Activated CD4-positive, alpha-beta T cell treated with anti-CD3 and anti-CD28 coated beads, Interleukin-2, amount 10 ng/mL, durations not matched to agents 24 days and 14 days (primary cell): ENCODE measurements at places on chromosomes 5 and 9. TPM values are rescaled to one million over a fixed set of nuclear protein-coding genes. Genes with fewer than 3 reads are reported as not detected.

- no peaks in the 10 kb centered on the region for H3K27me3 ChIP-seq
- H3K4me3 ChIP-seq: no peak overlapping the region
- H3K36me3 ChIP-seq: peaks cover 13% of the 10 kb centered on the region
- H3K4me1 ChIP-seq: peaks cover 11% of the 10 kb centered on the region
Observed at GRCh38 chr9:5425006-5425628, 12.6 kb downstream of the PLGRKT start.

DNA sequence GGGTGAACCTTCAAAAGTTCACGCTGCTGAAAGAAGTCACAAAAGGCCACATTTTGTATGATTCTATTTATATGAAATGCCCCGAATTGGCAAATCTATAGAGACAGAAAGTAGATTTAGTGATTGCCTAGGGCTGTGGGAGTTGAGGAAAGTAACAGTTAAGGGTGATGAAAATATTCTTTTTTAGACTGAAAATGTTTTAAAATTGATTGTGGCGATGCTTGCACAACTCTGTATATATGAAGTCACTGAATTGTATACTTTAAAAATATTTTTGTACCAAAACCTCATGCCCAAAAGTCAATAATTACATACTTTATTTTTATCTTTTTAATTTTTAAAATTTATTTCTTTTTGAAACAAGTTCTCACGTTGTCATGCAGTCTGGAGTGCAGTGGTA, 30.3 kb downstream of the HSPA4 start:
- peak overlapping the region; percentile 84 for H3K27ac ChIP-seq
- no peak overlapping the region for H3K4me3 ChIP-seq
- peaks cover 33% of the 10 kb centered on the region for H3K4me1 ChIP-seq
- no peaks in the 10 kb centered on the region for H3K27me3 ChIP-seq
- no peak for DNase-seq

- peaks cover 53% of the 10 kb centered on the region for H3K36me3 ChIP-seq
- H3K4me1 ChIP-seq: peaks cover 11% of the 10 kb centered on the region
- H3K27me3 ChIP-seq: no peaks in the 10 kb centered on the region
- no peak for DNase-seq
Observed at GRCh38 chr9:36603006-36603405, 30.3 kb downstream of the MELK start.

DNA sequence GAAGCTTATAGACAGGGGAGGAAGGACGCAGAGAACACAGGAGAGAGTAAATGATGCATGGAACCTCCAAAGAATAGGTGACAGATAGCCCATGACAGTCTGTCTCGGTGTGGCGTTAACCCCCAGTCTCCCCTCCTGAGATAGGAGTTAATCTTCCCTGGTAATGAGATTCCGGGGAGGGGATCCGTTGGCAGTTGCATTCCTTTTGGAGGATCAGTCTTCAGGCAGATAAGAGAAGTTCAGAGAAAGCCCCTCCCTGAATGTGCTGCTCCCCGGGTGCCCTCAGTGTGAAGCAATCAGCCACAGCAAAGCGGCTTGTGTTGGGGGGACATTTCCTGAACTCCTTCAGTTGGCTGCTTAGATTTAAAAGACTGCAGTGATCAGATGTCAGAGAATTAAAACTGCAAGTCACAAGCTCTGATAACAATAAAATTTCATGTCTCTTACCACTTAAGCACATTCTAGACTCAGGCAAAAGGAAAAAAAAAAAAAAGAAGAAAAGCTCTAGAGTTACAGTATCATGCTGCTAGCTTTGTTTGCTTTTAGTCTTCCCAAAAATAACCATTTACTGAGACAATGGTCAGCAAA, 121.1 kb downstream of the EGFLAM start:
- peaks cover 3% of the 10 kb centered on the region for H3K4me1 ChIP-seq
- H3K27ac ChIP-seq: no peak overlapping the region
- DNase-seq: no peak
- no peaks in the 10 kb centered on the region for H3K36me3 ChIP-seq
- H3K4me3 ChIP-seq: no peak overlapping the region

- no peak for DNase-seq
- H3K4me3 ChIP-seq: no peak overlapping the region
- H3K4me1 ChIP-seq: no peaks in the 10 kb centered on the region
- no peaks in the 10 kb centered on the region for H3K36me3 ChIP-seq
- no peak overlapping the region for H3K27ac ChIP-seq
Observed at GRCh38 chr5:127849891-127850290, 146.7 kb downstream of the CCDC192 start.

GRCh38 chr5:124157320-124157719, 589.1 kb downstream of the ZNF608 start:
- no peaks in the 10 kb centered on the region for H3K27me3 ChIP-seq
- H3K4me3 ChIP-seq: peak overlapping the region; percentile 12
- H3K36me3 ChIP-seq: no peaks in the 10 kb centered on the region
- H3K27ac ChIP-seq: no peak overlapping the region

The BARHL1 gene
- not detected in 2 replicates for total RNA-seq

GRCh38 chr5:99122976-99123375, 194.2 kb upstream of the CHD1 start:
- H3K4me3 ChIP-seq: no peak overlapping the region
- no peaks in the 10 kb centered on the region for H3K36me3 ChIP-seq
- no peaks in the 10 kb centered on the region for H3K4me1 ChIP-seq
- no peak for DNase-seq

- H3K27ac ChIP-seq: peak overlapping the region; percentile 46
- no peaks in the 10 kb centered on the region for H3K36me3 ChIP-seq
- H3K4me1 ChIP-seq: peaks cover 19% of the 10 kb centered on the region
- peak; percentile 92 for DNase-seq
- no peak overlapping the region for H3K4me3 ChIP-seq
- H3K27me3 ChIP-seq: peaks cover 1% of the 10 kb centered on the region
Observed at GRCh38 chr5:52948418-52949076, 40.6 kb upstream of the ITGA2 start.

DNA sequence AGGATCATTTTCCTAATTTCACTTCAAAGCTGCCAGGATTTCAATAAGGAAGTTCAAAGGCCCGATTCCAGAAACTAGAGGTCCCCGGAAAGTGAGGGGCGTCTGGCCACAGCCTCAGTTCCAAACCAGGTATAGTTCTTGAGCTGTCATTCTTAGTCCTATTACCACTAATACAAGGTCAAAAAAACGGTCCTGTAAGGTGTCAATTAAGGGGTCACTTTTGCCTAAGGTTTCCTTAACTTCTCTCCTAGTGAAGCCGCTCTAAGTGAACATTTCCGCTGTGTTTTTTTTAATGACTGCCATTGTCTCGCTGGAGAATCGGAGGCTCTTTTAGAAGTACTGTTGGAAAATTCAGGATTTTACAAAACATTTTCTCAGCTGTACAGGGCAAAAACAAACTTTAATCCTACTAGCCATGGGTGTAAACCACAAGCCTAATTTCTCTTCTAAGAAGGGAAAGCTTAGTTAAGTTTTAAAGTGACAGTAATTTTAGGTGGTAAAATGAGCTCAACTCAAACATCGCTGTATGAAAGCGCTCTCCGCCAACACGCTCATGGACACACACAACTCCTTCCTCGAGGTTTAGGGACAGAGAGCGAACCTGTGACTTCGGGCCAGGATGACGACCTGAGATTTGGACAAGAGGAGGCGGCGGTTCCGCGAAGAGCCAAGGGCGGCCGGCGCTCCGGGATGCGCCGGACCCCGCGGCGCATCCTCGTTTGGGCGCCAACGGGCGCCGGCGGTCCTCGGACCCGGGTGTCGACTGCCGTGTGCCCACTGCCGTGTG, 76.7 kb upstream of the IFNE start:
- peaks cover 17% of the 10 kb centered on the region for H3K4me1 ChIP-seq
- no peaks in the 10 kb centered on the region for H3K36me3 ChIP-seq
- H3K27me3 ChIP-seq: peaks cover 53% of the 10 kb centered on the region

DNA sequence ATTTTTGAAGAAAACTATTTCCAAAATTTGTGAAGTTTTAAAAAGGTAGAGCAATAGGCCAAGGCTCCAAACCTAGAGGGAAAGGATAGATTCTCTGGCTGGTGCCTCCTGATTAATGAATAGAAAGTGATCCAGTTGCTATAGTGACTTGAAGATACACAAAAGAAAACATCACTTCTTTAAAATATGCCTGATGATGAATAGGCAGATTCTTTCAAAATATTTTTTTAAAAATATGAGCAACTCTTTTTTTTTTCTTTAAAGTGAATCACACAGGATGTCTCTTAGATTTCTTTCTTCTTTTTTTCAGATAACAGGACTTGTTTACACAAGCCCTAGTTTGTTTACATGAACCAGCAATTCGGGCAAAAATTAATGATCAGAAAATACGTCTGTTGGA, 124.4 kb downstream of the RFK start:
- H3K27me3 ChIP-seq: peaks cover 2% of the 10 kb centered on the region
- H3K36me3 ChIP-seq: no peaks in the 10 kb centered on the region
- no peak for DNase-seq
- no peak overlapping the region for H3K4me3 ChIP-seq
- H3K4me1 ChIP-seq: no peaks in the 10 kb centered on the region
- no peak overlapping the region for H3K27ac ChIP-seq

The CNTNAP3B gene
- not detected in 2 replicates for total RNA-seq

The SLC6A19 gene
- not detected in 2 replicates for total RNA-seq

DNA sequence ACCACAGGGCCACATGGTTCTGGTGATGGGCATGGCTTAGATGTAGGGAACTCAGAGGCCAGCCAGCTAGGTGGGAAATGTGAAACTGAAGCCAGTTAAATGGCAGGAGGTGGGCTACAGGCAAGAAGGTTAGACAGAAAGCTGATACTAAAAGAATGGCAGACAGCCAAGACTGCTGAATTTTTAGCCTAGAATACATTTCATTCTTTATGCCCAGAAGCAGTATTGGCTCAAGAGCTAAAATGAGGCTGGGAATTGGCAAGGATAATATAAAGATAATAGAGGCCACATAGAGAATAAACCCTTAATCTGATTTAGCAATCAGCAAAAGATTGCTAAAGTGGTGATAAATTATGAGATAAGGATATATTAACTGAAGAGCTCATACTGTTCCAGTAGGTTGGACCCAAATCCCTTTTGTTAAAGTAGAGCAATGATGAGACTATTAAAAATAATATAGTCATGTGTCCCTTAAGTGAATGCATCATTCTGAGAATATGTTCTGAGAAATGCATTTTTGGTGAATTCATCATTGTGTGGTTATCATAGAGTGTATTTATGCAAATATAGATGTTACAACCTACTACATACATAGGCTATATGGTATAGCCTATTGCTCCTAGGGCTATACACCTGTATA, 234.3 kb downstream of the CHSY3 start:
- no peaks in the 10 kb centered on the region for H3K36me3 ChIP-seq
- no peak overlapping the region for H3K27ac ChIP-seq

DNA sequence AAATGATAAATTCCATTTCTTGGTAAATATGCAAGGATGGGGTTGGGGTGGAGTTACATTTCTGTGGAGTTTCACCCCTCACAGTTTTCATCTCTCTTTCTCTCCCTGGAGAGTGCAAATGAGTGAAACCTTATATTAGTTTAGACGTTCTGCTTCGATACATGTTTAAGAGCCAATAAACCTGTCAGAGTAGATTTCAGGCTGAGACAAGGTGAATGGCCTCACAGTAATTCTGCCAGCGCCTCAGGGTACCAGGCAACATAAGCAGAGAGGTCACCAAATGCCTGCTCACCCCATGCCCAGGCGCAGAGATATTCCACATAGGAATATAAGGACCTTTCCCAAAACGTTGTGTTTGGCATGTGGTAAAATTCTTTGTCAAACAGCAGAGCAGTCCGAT, 154.9 kb upstream of the VLDLR start:
- peaks cover 2% of the 10 kb centered on the region for H3K4me1 ChIP-seq
- no peak overlapping the region for H3K4me3 ChIP-seq
- no peak overlapping the region for H3K27ac ChIP-seq
- DNase-seq: no peak
- H3K36me3 ChIP-seq: no peaks in the 10 kb centered on the region
- H3K27me3 ChIP-seq: peaks cover 2% of the 10 kb centered on the region

The SCGB3A1 gene
- not detected in 2 replicates for total RNA-seq

- no peak overlapping the region for H3K4me3 ChIP-seq
- no peak for DNase-seq
- H3K27me3 ChIP-seq: peaks cover 6% of the 10 kb centered on the region
- no peaks in the 10 kb centered on the region for H3K36me3 ChIP-seq
Observed at GRCh38 chr9:79559495-79560181, 12.1 kb upstream of the TLE4 start.

DNA sequence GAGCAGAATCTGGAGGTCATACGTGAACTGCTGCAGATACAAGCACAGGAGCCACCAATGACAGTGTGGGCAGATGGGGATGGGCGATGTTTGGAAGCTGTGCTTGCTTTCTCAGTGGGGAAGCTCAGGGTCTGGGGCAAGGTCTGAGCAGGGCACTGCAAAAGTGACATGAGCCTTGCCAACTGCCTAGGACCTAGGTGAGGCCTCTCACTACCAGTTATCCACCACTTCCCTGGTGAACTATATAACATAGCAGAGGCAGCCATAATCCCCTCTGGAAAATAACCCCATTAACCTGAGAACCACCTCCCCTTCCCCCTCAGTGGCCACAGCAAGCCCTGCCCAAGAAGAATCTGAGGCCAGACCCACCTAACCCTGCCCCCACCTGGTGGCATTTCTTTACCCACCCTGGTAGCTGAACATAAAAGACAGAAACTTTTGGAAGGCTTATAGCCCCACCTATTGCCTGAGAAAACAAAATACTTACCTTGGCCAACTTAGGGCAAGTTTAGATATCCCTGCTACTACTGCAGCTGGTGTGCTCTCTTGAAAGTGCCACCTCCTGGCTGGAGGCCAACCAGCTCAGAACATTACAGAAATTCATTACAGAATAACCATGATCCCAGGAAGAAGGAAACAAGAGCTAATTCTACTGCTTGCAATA, 18.8 kb upstream of the SPEF2 start:
- H3K27ac ChIP-seq: no peak overlapping the region
- peaks cover 6% of the 10 kb centered on the region for H3K4me1 ChIP-seq
- peaks cover 9% of the 10 kb centered on the region for H3K27me3 ChIP-seq
- DNase-seq: no peak
- H3K4me3 ChIP-seq: no peak overlapping the region

DNA sequence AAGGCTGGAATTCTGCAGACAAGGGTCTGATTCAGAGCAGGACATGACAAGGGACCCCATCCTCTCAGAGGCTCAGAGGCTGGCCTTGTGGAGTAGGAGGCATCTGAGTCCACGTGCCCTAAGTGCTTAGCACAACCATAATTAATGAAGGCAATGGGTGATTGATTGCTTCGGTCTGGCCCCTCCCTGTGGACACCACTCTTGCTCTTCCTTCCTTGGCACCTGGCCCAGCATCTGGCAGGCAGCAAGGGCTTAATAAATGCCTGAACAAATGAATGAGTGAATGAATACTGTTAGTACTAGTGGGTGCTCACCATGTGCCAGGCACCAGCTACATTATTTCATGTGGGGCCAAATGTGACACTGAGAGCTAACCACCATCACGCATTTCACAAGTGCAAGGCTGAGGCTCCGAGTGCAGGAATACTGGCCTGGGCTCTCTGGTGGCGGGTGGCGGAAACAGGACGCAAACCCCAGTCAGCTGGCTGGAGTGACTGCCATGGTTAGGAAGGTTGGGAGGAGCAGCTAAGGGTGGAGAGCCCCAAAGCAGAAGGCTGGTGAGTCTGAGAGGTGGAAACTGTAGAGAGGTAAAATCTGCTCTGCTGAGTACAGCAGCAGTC, 53.6 kb downstream of the ASS1 start:
- H3K4me3 ChIP-seq: no peak overlapping the region
- H3K4me1 ChIP-seq: no peaks in the 10 kb centered on the region
- no peaks in the 10 kb centered on the region for H3K36me3 ChIP-seq
- H3K27ac ChIP-seq: no peak overlapping the region
- DNase-seq: no peak
- no peaks in the 10 kb centered on the region for H3K27me3 ChIP-seq

- H3K4me3 ChIP-seq: no peak overlapping the region
- no peaks in the 10 kb centered on the region for H3K27me3 ChIP-seq
- no peak overlapping the region for H3K27ac ChIP-seq
- no peaks in the 10 kb centered on the region for H3K36me3 ChIP-seq
- no peak for DNase-seq
- no peaks in the 10 kb centered on the region for H3K4me1 ChIP-seq
Observed at GRCh38 chr9:117354997-117355396, 59.9 kb downstream of the ASTN2 start.
